ENCODE measurements at places on chromosomes 6 and 20. TPM values are rescaled to one million over a fixed set of nuclear protein-coding genes. Genes with fewer than 3 reads are reported as not detected.

CAP2 gene
- not detected for total RNA-seq

DNA sequence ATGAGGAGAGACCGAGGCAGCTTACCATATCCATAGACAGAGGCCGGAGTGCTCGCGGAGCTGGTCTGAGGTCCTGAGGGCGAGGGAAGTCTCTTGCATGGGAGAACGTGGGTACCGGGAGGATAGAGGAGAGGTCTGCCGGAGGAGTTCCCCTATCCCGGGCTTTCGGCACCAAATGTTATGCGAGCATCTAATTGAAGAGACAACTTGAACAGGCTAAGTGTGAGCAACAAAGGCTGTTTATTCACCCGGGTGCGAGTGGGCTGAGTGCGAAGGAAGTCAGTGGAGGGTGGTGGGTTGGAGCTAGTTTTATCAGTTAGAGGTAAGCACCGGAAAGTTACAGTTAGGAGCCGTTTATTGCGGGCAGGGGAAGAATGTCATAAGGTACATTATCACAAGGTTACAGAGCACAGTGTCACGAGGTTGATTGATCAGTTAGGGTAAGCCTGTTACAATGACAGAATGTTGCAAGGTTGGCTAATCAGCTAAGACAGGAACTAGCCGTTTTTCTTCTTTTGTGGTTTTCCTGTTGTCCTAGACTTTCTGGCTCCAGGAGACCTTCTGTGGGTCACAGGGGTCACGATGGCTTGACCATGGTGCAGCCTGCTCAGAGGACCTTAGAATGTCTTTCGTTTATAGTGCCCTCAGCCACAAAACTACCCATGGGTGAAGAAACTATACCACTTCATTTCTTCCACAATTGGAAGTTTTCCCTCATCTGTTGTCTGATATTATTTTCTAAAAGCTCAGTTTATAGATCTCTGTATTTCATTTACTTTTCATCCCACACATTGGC lies 746.0 kb upstream of the ADGRB3 start:
- H3K36me3 ChIP-seq, result no peaks in the 10 kb centered on the region
- H3K4me1 ChIP-seq, result no peaks in the 10 kb centered on the region
- no peaks in the 10 kb centered on the region for H3K27me3 ChIP-seq
- H3K27ac ChIP-seq, result no peak overlapping the region
- H3K4me3 ChIP-seq, result no peak overlapping the region

DNA sequence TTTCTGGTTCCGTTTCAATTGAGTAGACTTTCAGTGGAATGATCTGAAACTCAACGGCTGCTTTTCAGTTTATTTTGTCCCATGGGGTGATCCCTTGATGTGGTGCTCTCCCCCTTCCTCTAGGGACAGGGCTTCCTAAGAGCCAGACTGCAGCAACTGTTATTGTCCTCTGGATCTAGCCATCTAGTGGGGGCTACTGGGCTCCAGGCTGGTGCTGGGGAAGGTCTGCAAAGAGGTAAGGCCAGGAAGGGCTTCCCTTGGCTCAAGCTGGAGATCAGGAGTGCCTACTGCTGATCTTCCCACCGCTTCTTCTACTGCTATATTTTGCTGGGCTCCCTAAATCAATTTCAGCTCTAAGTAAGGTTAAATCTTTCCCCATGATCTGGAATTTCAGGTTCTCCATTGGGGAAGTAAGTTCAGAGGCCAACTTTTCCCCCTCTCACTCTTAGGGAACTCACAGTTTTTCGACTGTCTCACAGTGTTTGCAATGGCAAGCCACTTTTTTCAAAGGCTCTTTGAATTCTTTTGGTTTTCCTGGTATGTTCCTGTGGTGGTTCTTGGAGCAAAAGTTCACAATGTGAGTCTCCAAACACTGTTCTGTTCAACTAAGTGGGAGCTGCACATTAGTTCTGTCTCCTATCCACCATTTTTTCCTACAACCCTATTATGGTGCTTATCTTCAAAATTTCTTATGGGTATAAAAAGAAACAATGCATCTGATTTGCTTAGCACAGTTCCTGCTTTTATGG lies 286.2 kb upstream of the EXOC2 start:
- peak overlapping the region; percentile 17 for H3K27ac ChIP-seq
- H3K4me1 ChIP-seq, result no peaks in the 10 kb centered on the region
- no peak overlapping the region for H3K4me3 ChIP-seq
- DNase-seq, result no peak

DNA sequence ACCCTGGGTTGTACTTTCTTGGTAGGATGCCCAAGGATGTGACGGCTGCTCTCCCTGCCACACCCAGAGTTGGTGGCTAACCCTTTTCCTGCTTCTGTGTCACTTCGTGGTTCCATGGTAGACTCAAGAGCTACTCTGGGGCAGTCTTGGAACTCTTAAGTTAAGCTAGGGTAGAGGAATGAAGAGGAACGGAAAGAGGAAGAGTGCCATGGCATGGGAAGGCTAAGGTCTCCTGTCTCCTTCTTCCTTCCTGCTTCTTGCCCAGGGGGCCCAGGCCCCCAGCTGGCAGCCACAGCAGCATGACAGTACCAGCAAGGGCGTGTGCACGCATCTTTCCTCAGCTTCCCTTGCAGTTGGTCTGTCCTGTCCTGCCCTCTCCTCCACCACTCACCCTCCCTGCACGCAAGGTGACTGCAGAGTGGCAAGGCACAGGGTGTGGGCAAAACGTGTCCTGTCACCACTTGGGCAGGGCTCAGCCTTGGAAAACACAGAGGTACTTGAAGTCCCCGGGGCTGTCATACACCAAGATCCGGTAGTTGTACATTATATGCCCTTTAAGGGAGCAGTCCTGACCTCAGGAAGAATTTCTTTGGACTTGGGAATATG lies 39.8 kb upstream of the TGM3 start:
- H3K27me3 ChIP-seq, result peaks cover 6% of the 10 kb centered on the region
- H3K36me3 ChIP-seq, result no peaks in the 10 kb centered on the region
- H3K27ac ChIP-seq, result no peak overlapping the region
- no peak for DNase-seq

- H3K27me3 ChIP-seq, result peaks cover 10% of the 10 kb centered on the region
- H3K36me3 ChIP-seq, result no peaks in the 10 kb centered on the region
These were observed 182.9 kb upstream of the CST7 start for GRCh38 chr20:24766143-24766527.

DNA sequence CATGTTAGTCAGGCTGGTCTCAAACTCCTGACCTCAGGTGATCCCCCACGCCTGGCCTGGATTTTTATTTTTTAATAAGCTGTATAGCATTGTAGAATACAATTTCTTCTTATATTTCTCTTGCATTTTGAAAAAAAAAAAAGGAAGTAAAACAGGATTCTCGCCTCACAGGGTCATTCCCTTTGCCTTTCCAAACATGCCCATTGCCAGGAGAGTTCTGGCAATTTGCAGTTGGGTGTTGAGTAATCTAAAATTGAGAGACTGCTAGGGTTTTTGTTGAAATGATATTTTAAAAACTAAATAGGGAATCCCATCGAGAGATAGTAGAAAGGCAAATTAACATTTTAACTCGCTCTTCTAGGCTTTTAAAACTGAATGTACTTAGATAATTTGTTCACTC lies 196.1 kb downstream of the JARID2 start:
- peaks cover 4% of the 10 kb centered on the region for H3K36me3 ChIP-seq
- no peaks in the 10 kb centered on the region for H3K27me3 ChIP-seq
- H3K4me3 ChIP-seq, result no peak overlapping the region
- H3K4me1 ChIP-seq, result peaks cover 79% of the 10 kb centered on the region

DNA sequence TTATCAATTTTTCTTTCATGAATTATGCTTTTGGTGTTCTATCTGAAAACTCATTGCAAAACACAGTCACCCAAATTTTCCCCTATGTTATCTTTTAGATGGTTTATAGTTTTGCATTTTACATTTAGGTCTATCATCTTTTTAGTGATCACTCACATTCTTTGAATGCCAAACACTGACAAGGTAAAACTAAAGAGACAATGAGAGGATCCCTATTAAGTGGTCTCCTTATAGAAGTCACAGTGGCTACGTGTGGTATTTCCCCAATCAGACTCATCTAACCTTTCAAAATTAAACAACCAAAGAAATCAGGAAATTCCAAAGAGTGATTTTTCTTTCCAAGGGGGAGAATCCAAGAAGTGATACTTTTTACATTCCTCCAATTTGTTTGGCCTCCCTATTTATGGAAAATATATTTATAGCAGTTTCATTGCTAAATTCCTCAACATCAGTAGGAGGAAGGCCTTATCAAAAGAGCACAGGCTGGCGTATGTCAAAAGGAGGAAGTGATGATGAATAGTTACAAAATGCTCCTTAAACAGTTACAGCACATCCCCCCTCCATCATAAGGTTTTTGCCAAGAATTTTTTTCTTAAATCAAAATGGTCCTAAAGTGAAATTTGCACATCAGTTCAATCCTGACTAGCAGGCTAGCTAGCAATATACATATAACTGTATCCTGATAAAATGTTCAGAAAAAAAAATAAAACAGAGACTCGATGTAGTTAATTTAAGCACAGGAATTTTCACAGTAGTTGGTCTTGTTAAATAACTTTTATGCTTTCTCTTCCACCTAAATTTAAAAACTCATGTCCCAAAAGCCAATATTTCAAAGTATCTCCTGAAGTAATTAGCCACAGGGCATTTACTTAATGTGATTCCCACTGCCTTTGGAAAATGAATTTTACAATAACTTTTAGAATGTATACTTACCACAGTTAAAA lies 76.2 kb upstream of the IPCEF1 start:
- H3K4me1 ChIP-seq, result no peaks in the 10 kb centered on the region
- no peak overlapping the region for H3K27ac ChIP-seq
- H3K27me3 ChIP-seq, result no peaks in the 10 kb centered on the region
- H3K4me3 ChIP-seq, result no peak overlapping the region
- DNase-seq, result no peak
- H3K36me3 ChIP-seq, result no peaks in the 10 kb centered on the region

DNA sequence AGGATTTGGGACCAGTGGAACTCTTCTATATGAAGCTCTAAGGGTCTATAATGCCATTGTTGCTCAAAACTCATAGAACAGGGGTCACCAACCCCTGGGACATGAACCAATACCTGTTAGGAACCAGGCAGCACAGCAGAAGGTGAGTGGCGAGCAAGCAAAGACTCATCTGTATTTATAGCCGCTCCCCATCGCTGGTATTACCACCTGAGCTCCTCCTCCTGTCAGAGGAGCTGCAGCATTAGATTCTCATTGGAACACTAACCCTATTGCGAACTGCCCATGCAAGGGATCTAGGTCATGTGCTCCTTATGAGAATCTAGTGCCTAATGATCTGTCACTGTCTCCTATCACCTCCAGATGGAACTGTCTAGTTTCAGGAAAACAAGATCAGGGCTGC lies 237.5 kb downstream of the C6orf118 start:
- H3K27ac ChIP-seq, result no peak overlapping the region
- no peaks in the 10 kb centered on the region for H3K4me1 ChIP-seq
- DNase-seq, result no peak
- no peaks in the 10 kb centered on the region for H3K36me3 ChIP-seq
- no peaks in the 10 kb centered on the region for H3K27me3 ChIP-seq
- no peak overlapping the region for H3K4me3 ChIP-seq

RAB32 gene
- 1.5 TPM for total RNA-seq

RALGAPB gene
- 39.5 TPM for total RNA-seq

ATF6B gene
- 99.9 TPM for total RNA-seq

FRMD1 gene
- total RNA-seq, result 0.05 TPM
